NCI-H2029 treated with DMSO at 0.1 percent for 48 hours (cell line): ENCODE measurements at places on chromosomes 3 and 15.

DNA sequence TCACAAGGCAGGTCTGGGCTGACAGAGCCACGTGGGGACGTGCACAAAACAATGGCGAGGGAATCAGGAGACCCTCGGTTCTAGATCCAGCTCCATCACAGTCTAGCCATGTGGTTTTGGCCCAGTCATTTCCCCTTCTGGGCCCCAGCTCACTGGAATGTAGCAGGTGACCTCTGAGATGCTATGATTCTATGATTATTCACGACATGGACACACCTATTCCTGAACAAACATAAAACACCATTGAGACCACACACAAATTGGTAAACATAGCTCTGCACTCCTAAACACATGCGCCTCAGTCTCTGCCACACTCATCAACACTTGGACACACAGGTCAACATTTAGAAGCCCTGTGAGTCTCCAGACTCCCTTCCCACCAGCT is 9.0 kb downstream of the IGDCC4 start:
- no peak for DNase-seq

- DNase-seq, result peak; percentile 23
Observed at GRCh38 chr15:60376677-60377095, 21.1 kb downstream of the ANXA2 start.

DNA sequence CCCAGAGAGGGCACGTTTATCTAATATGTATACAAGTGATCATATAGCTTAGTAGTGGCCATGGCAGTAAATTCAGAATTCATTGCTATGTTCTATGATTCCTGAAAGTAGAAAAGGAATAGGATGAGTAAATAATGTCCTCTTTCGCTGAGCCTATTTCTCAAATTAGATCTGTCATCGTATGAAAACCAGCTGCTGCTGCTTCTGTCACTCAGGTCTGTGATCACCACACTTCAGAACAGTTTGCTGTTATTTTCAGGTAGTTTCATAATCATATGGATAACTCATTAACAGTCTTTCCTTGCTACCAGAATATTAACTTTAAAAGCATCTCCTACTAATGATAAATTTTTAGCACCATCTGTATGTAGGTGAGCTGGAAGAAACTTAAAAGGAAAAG is 289.1 kb upstream of the AZI2 start:
- no peak for DNase-seq

GRCh38 chr15:96466389-96466947 is 136.0 kb downstream of the NR2F2 start:
- no peak for DNase-seq

DNA sequence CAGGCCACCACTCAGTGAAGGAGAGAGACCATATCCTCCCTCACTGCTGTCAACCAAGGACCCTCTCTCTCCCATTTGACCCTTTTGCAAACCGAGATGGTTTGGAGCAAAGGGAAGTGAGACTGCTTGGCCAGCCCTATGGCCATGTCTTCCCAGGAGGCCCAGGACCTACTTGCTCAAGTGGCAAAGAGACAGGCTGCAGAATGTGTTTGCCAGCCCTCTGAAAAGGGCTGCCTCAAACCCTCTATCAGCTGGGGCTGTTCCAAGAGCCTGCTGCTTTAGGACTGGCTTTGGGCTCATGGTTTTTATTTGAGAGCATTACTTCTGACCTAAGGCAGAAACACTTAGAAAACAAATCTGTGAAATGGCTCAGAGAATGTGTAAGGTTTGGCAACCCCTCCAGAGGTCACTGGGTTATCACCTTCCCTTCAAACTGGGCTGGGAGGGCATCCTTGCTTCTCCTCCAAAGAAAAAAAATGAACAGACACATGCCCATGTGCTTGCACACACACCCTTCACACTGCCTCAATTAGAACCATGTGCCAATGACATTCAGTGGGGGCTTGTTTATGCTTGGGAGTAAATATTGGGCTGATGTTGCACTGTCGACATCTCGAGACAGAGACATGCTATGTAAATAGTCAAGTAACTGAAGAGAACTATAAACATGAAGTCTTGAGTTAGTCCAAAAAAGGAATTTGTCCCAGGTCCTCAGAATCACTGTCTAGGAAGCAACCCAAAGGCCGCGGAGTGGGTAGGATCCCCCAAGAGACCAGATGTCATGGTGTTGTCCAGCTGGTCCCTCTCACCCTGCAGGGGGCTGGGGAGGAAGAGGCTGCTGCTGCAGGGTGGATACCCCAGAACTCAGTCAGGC is 49.8 kb upstream of the CTDSPL start:
- no peak for DNase-seq

DNA sequence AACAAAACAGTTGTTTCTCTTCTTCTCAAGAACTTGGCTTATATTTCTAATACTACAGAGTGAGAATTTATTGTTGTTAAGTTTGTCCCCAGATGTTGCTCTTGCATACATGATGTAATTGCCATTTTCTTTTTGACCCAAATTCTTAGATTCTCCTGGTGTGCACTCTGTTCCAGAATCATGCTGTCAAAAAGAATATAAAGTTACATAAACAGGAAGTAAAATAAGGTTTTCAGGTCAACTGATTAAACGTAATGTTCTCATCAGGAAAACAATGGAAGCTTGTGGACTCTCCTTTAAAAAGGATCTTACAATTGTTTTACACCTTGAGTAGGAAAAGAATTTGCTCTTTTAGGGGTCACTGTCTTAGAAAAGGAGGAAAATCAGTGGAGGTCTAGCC is 121.8 kb downstream of the ADAM10 start:
- DNase-seq, result no peak

- DNase-seq, result no peak
Observed at GRCh38 chr3:68764554-68764953, 167.8 kb downstream of the TAFA4 start.

DNA sequence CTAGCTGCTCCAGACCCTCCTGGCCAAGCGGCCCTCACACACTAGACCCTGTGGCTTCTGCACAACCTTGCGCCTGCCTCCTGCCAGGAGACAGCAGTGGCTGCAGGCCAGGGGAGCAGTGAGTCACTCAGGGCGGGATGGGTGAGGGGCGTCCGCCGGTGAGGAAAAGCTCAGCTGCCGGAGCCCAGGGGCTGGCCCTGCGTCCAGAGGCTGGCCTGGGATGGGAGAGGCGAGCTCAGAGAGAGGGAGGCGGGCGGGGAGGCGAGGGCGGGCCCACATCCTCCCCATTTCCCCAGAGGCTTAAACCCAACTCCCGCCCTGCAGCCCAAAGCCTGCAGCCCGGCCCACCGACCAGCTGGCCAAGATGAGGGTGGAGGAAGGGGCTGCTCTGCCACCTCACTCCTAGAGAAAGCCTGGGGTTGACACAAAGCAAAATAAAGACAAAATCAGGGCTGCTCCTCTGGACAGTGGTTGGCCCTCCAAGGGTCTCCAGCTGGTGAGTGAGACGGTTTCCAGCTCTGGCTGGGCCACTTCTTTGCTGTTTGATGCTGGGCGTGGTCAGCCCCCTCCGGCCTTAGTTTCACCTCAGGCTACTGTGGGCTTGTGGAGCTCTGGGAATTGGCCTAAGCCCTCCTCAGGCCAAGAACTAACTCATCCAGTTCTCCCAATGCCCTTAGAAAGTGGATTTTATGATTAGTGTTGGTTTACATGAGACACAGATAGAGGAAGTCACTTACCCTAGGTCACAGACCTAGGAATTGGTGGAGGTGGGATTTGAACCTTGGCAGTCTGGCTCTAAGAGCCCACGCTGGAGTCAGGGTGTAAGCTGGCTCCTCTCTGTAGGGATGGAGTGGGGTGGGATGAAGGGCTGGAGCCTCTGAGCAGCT is 50.6 kb downstream of the IQSEC1 start:
- DNase-seq, result no peak

- DNase-seq, result no peak
Observed at GRCh38 chr3:66107855-66108254, 69.1 kb upstream of the MAGI1 start.

- no peak for DNase-seq
Observed at GRCh38 chr3:14540821-14541385, 761 bp upstream of the GRIP2 start.

DNA sequence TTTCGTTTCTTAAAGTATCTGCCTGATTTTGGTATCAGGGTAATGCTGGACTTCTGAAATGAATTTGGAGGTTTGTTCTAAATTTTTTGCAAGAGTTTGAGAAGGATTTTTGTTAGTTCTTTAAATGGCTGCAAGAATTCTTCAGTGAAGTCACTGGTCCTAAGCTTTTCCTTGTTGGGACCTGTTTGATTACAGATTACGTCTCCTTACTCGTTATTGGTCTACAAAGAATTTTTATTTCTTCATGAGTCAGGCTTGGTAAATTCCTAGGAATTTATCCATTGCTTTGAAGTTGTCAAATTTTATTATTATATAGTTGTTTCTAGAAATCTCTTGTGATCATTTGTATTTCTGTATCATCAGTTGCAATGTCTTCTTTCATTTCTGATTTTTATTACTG is 196.0 kb downstream of the DPH6 start:
- DNase-seq, result no peak

DNA sequence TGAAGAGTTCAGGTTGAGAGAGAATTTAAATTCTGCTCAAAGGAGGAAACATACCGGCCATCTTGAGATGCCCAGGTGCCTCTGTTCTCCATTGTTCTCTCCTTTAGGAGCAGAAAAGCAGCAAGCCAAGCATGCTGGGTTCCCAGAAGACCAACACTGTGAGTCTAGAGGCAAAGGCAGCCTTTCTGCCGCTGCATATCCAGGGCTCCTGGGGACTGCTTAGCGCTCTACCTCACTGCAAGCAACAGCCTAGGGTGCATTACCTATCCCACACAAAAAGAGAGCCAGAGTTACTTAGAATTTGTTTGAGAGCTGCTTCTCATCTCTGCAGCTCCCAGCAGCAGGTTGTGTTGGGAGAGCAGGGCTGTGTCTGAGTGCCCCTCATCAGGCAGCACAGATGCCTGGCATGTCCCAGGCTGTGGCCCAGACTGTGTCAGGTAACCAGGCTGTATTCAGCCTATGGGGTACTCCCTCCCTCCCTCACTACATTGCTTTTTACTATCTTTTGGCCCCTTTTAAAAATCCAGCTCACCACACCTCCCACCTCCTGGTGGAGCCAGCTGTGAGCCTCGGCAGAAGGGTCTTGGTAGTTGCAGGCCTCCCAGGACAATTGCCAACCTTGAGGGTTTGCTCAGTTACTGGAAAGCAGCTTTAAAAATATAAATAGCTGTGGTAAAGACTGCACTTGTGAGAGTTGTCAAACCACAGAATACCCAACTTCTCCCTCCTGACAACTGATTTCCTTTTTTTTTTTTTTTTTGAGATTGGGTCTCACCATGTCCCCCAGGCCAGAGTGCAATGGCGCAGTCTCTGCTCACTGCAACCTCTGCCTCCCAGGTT is 30.2 kb downstream of the BCL2L10 start:
- DNase-seq, result no peak

GRCh38 chr3:101574388-101575112 is 570 bp downstream of the PCNP start:
- DNase-seq, result peak; percentile 50

DNA sequence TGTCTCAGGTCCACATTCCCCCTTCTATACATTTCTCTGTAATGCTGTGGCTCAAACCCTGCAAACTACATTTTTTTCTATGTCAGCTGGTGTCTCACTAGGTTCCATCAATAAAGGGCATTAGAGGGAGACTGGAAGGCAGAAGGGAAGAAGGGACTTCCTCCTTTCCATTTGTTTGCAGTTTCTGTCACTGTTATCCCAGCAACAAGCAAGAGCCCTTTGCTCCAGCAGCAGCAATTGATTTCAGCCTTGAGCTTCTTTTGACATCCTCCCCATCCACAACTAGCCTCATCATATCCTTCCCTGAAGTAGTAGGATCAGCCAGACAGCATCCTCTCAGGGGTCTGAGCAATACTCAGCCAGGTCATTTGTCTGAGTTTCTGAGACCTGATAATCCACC is 5.3 kb upstream of the NCK1 start:
- DNase-seq, result no peak

DNA sequence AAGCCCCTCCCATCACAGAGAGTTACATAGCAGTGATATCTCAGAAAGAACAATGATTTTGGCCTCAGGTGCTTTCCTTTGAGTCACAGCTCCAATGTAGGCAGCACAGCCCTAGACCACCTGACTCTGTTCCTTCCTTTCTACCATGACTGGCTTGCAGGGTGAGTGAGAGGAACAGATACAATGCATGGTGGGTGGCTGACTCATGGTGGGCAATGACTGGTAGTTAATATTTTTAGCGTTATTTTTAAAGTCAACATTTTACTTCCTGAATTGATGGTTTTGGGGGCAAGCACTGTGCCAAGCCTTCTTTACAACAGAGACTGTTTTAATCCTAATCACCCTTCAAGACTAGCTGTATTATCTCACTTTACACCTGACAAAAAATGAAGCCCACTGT is 32.8 kb upstream of the ST3GAL6 start:
- no peak for DNase-seq

GRCh38 chr3:196793246-196793645 is 53.6 kb downstream of the PAK2 start:
- no peak for DNase-seq

- no peak for DNase-seq
Observed at GRCh38 chr3:117358717-117359314, 649.2 kb downstream of the TUSC7 start.

DNA sequence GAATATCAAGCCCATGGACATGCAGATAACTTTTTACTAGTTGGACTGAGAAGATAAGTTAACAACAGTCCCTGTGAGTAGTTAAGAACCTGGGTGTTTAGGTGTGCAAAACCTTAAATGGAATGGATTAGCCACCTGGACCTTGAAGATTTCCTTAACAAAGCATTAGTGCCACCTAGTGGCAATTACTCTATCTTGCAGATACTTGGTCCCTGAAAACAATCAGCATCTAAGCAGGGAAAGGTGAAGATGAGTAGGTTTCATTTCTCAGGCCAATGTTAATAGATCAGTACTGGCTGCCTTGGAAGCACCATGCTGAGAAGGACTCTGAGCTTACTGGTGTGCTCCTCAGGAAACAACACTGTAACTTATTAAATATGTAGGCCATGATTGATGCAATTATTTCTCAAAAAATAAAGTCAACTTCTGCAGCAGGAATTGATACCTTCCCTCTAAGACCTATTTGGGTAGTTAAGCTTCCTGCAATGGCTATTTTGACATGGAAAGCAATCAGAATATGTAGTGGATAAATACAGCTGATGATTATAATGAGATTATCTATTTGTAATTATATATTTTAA is 329.4 kb downstream of the TBC1D5 start:
- peak; percentile 66 for DNase-seq

- DNase-seq, result no peak
Observed at GRCh38 chr15:37682304-37682703, 252.1 kb upstream of the TMCO5A start.

GRCh38 chr3:152729906-152730305 is 105.0 kb upstream of the P2RY1 start:
- no peak for DNase-seq

- peak; percentile 53 for DNase-seq
Observed at GRCh38 chr3:10274601-10275000, 18.1 kb downstream of the GHRL start.

DNA sequence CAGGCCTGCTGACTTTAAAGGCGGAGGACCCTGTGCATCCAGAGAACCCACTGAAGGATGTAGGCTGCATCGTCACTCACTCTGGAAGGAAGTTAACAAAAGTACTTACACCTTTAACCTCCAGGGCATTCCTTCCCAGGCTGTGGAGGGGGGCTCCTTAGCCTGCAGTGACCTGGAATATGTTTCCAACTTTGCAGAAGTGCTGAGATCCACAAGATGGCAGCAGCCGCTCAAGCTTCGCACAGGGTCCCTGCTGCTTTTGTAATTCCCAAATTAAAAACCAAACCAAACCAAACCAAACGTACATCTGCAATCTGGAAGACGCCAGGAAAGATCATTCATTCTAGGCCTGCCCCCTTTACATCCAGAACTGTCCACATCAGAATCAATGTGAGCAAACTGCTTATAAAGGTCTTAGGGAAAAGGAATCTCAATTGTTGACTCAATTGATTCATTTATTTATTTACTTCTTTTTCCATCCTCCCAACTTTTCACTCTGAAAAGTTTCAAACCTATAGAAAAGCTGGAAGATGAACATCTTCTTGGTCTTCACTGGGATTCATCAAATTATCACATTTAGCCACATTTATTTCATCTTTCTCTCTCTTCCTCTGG is 70.5 kb upstream of the KLHL25 start:
- DNase-seq, result no peak
